ENCODE measurements at places on chromosomes 6 and 20.
A peak's percentile ranks its signal among the peaks of the same experiment; 100 is the strongest.

DNA sequence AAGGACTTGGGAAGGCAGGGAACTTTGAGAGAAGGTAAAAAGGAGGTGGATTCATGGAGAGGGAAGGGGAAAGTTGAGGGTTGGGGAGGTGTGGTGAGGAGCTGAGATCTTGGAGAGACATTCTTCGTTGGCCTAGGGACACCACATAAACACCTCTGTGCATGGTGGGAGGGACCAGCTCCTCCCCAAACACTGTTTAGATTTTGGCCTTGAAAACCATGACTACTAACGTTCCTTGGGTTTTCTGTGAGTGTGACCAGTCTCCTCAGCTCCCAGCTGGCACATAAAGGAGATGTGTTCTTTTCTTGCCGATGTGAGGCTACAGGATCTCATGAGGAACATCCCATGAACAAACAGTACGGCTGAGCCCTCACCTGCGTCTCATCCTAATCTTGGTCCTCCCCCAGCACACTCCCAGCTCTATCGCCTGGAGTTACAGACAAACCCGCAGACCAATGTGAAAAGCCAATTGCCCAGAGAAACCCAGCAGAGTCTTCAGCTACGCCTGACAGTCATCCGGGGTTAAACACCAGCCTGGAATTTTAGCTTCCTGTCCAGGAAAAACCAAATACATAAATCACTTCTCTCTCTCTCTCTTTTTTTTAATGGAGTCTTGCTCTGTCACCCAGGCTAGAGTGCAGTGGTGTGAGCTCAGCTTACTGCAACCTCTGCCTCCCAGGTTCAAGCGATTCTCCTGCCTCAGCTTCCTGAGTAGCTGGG is 22.0 kb upstream of the DDR1 start:
- no peak for DNase-seq

- peak; percentile 10 for DNase-seq
These were observed 725 bp downstream of the EEF1A1 start for GRCh38 chr6:73519926-73520687.

DNA sequence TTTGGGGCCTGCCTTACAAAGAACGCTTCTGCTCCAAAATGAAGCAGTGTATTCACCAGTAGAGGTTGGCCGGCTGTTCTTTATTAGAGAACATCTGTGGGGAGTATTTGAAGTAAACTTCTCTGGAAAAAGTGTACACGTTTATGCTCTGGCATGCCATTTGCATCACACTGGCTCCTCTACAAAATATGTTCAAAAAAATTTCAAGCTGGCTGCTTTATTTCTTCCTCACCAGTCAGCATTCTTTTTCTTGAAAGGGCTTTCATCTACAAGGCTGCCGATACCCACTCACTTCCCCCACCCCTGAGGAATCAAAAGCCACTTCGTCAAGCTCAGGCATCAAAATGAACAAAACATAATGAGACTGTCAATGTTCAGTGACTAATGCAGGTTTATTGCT is 294.1 kb downstream of the TFAP2B start:
- DNase-seq: no peak

DNA sequence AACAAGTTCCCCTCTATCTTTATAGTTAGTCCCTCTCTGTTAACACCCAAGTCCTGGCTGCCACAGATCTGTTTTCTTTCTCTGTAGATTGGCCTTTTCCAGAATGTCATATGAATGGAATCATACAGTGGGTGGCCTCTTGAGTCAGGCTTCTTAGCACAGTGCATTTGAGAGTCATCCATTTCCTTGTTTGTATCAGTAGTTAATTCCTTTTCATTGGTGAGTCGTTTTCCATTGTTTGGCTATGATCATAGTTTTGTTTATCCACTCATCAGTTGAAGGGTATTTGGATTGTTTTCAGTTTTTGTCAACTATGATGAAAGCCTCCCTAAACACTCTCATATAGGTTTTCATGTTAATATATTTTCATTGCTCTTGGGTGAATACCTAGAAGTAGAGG is 248.3 kb downstream of the ARID1B start:
- DNase-seq: no peak

DNA sequence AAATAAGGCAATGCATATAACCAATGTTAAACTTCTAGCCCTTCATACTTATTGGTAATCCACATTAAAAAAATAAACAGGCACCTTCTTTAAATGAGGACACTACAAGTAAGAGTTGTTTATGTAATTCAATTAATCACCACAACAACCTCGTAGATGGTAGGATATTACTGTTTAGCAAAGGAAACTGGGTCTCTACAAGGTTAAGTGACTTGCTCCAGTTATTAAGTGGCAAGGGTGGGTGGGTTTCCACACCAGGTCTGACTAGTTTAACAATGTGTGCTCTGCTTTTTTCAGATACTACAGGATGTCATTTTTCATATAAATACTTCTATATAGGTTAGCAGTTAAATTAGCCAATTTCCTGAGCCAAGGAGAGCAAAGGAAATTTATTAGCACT is 129.1 kb downstream of the MAN1A1 start:
- DNase-seq: no peak

- DNase-seq: no peak
These were observed 17.0 kb downstream of the UQCC2 start for GRCh38 chr6:33694401-33694931.

Data from cortex of kidney (tissue), 1 donor.